ENCODE measurements at places on chromosomes 7 and 10. TPM values are rescaled to one million over a fixed set of nuclear protein-coding genes. Genes with fewer than 3 reads are reported as not detected.

GRCh38 chr10:78401624-78402367 is 368.1 kb downstream of the RPS24 start:
- no peak for DNase-seq

DNA sequence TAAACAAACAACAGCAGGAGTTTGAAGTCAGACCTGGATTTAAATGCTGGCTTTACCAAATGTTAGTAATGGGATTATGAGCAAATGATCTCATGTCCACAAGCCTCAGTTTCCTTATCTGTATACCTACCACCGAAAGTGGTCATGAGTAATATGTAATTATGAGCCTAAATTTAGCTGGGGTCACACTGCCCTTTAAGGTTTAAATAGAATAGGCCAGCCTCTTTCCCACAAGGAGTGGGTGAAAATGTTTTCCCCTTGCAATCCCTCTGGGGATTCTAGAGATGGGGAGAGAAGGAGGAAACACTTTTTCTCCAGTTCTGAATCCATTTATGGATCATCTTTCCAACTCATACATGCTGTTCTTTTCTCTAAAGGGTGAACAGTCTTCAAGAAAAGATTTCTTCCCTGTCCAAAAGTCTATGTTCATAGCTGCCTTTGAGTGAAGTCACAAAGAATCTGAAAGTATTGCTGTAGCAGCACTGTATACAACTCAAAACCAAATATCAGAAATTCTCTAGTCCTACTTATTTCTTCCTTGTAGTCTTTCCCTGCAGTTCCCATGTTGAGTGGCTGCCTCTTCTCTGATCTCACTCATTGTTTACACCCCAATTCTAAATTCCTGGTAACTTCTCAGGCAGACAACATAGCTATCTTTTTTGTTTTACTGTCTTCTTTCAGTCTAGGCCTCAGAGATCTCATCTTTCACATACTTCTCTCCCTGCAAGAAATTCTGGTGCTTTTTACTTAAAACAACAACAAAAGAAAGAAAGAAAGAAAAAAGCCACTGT is 7.4 kb upstream of the TSPAN12 start:
- no peak for DNase-seq

DNA sequence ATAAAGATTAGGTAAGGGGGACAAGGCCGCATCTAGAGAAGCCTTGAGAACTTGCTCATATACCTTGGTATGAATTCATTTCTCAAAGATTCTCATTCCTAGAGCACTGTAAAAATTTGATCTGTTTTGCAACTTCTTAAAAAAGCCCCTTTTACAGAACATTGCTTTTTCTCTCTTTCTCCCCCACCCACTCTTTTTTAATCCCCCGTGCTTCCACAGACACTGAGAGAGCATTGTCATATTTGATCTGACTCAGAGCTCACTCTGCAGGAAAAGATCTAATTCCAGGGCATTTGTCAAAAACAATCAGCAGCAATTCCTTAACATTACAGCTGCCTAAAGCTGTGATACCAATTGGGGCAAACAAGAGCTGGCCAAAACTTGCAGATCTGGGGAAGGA is 92.0 kb downstream of the ARHGAP22 start:
- no peak for DNase-seq

DNA sequence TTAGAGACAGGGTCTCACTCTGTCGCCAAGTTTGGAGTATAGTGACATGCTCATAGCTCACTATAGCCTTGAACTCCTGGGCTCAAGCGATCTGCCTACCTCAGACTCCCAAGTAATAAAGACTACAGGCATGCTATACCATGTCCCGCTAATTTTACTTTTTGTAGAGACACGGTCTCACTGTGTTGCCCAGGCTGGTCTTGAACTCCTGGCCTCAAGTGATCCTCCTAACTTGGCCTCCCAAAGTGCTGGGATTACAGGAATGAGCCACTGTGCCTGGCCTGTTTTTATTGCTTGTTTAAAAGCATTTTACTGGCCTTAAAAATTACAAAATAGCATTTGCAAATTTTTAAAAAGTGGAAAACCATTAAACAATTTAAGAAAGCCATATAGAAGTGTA is 135.0 kb downstream of the JAZF1 start:
- DNase-seq: no peak

GRCh38 chr10:75127471-75127870 is 16.0 kb downstream of the SAMD8 start:
- DNase-seq: no peak

DNA sequence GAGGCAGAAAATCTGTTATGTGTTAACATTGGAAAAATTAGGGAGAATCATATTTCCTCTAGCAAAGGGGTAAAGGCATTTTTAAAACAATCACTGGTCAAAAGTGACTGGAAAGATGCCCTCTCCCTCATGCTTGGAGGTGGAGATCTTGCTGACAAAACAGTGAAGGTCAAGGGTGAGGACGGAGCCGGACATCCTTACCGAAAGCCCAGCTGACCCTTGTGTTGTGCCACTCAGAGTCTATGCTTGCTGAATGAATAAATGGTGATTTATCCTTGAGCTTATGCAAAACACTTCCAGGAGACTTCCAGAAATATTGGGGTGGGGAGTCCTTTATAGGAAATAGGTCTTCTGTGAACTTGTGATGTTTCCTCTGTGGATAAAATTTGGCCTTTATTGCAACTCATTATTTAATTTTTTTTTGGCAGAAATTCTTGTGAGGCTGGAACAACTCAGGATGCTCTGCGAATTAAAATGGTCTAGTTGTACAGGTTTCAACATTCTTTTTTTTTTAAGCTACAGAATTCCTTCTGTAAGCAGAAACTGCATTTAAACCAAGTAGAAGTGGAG is 28.3 kb upstream of the ELMO1 start:
- DNase-seq: no peak

DNA sequence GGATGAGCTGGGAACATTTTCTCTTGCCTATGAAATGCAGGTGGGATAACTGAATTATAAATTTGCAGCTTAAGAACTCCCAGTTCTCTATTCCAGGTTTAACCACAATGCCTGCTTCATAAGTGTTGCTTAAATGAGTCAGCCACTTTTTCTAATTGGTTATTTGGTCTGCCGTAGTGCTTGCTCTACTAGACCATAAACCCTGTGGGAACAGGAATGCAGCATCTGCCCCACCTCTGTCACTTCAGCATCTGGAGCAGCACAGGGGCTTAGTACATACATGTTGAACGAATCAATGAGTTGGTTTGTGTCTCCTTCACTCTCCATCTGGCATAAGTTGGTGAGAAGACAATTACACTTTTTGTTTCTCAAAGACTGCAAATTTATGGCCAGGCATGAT is 95.2 kb upstream of the PTER start:
- no peak for DNase-seq

DNA sequence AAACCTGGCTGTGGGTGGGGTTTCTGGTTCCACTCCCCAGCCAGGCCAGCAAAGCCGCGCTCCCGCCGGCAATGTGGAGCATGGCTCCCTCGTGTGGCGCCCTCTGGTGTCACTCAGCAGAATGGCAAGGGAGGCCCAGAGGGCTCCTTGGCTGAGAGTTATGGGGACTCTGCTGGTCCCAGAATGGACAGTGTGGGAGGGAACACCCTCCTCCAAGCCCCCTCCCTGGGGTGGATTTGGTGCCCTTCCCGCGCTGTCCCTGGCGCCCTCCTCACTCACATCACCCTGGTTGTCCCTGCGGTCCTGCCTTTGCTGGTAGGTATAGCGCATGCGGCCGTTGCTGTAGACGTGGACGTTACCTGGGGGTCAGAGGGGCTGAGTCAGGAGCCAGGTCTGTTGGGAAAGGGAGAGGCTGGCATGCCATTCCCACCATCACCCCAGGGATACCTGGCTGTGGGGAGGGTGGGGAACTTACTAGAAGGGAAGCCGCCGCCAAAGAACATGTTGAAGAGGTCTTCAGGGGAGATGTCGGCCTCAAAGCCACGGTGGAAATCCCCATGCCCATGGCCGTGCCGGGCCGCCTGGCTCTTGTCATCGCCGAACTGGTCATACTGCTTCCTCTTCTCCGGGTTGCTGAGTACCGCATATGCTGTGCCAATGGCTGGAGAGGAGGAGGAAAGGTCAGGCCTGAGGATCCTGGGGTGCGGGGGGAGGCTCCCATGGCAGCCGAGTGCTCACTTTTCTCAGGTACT is 14.0 kb downstream of the DNAJB12 start:
- peak; percentile 59 for DNase-seq

GRCh38 chr7:29146888-29147609 is 712 bp upstream of the CPVL start:
- no peak for DNase-seq

- no peak for DNase-seq
These were observed 3.0 kb downstream of the GUSB start for GRCh38 chr7:65978891-65979582.

GRCh38 chr10:85847085-85847484 is 519.5 kb downstream of the GRID1 start:
- no peak for DNase-seq

- no peak for DNase-seq
These were observed 828 bp downstream of the BNIP3 start for GRCh38 chr10:131980761-131981428.

- DNase-seq: no peak
These were observed 34.7 kb downstream of the ARL4A start for GRCh38 chr7:12722136-12722535.

GRCh38 chr10:122587098-122587760 is 26.7 kb downstream of the DMBT1 start:
- DNase-seq: no peak

DNA sequence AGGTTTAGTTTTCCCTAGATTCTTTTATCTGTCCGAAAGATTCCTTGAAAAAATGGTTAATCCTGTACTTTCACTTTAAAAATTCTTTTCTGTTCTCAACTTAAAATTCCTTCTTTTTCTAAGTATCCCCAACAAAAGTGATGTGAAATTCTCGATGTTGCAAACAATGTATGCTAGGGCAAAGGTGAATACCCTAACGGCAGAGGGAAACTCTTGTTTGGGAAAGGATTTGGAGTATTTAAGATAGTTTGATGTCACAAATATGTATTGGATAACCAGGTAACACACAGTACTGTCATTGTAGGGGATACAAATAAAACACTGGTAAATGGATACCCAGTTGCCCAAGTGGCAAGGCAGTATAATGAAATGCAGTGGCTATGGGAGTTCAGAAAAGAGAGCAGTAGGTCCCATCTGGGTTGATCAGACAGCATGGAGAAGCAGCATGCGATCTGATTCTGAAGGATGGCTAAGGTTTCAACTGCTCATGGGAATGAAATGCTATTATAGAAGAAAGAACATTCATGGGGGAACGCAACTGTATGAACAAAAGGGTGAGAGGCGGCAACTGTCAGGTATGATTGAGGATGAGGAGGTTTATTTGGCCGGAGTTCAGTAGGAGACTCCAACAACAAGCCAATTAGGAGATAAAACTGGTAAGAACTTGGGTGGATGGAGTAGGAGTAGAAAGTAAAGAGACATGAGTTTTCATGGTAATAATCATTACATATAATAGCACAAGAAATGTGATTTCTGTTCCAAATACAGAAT is 3.2 kb upstream of the EPC1 start:
- DNase-seq: no peak

DNA sequence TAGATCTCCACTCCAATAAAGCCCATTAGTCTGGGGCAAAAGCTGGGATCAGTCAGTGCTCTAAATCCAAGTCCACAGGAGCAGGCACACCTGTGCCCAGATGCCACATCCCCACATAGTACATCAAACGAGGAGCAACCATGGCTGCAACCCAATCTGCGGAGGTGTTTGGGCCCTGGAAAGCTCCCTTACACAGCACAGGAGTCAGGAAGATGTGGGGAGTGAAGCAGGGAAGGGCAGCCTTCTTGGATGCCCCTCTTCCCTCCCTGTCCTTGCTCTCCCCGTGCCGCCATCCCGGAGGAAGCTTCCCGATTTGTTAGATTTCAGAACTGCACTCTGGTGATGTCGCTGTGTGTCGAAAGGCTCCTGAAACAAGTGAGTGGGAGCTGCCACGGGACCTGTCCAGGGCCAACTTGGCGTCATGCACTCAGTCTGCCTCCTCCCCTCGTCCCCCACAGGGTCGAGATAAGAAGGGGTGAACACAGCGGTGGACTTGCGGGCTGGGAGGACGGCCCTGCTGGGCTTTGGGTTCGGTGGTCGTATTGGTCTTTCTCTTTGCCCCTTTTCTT is 230.6 kb upstream of the GRB10 start:
- no peak for DNase-seq

DNA sequence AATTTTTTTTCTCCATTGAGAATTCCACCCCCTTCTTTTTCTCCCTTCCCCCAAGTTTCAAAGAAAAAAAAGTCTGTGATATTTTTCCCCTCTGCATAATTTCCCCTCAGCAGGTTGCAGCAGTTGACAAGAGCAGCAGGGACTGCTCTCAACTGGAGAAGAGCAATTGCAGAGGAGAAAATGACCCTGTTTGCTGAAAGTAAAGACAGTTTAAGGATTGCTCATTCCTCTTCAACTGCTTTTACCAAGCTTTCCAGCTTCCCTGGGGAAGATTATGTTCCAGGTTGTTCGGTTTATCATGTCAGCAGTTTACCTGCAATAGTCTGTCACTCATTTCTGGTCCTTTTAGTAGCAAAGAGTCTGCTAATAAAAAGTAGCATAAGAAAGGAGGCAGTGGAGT is 16.2 kb downstream of the AGK start:
- DNase-seq: no peak

GRCh38 chr7:794671-795329 is 37.5 kb upstream of the SUN1 start:
- DNase-seq: no peak

DNA sequence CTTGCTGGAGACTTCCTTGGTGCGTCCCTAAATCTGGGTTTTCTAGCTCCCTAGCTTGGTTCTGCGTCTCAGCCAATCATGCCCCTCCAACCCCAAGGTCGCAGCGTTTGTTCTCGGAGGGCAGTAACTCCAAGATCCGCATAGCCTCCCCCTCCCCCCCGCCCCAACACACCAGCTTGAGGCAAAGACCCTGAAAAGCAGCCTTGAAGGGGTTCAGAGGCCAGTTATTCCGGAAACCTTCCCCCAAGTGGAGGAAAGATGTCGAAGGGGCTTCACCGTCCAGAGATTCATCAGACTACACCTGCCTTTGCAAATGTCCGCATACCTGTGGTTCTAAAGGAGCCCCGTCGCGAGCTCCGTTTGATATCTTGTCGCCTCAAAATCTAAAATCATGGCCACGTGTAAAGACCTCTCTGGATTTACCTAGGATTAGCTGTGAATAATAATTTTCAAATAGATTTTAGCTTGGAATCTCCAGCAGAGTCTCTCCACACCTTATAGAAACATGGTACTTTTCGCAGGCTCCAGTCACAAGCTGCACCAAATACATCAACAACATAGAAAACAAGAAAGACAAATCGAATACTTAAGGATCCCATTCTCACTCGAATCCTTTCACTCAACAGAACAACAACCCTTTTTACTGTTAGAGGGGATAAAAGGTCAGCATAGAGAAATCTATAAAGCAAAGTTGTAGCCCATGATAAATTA is 7.9 kb downstream of the DLX6 start:
- DNase-seq: no peak

IFIT2 gene
- 3.0 TPM for total RNA-seq

PCDH15 gene
- total RNA-seq: not detected

GPR15LG gene
- not detected for total RNA-seq

RARRES2 gene
- total RNA-seq: 2.4 TPM

ASB4 gene
- not detected for total RNA-seq

RP9 gene
- total RNA-seq: 7.0 TPM

R3HCC1L gene
- total RNA-seq: 6.7 TPM

SLC29A4 gene
- total RNA-seq: 1.3 TPM

TPK1 gene
- 23.4 TPM for total RNA-seq

BICC1 gene
- total RNA-seq: 1.3 TPM

DOCK1 gene
- 27.5 TPM for total RNA-seq

C10orf71 gene
- not detected for total RNA-seq

AKR1C3 gene
- total RNA-seq: 121 TPM

DMBT1 gene
- under 0.01 TPM for total RNA-seq

HMX3 gene
- total RNA-seq: not detected

BTBD16 gene
- not detected for total RNA-seq

SLC25A28 gene
- 53.1 TPM for total RNA-seq

Measured in hematopoietic multipotent progenitor cell (in vitro differentiated cells).